Fibroblast of skin of scalp (primary cell): ENCODE measurements at places on chromosomes 1 and 21.
A peak's percentile ranks its signal among the peaks of the same experiment; 100 is the strongest.

GRCh38 chr1:39370602-39371001, 120.8 kb upstream of the BMP8A start:
- peak; percentile 46 for DNase-seq

DNA sequence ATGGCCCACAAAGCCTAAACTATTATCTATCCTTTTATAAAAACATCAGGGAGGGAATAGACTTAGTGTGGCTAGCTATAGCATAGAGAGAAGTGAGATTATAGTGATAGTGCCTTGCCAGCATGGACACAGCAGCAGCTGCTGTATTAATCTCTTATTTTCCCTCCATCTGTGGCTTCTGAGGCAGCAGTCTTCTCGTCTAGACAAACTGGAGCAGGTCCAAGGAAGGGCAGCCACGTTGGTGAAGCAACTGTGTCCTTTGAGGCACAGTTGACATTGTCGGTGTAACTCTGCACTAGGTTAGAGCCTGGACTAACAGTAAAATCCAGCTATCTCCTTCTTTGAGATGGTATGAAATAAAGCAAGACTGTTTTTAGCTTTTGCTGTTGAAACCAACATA, 131.3 kb downstream of the CACHD1 start:
- DNase-seq, result no peak

GRCh38 chr1:201298396-201299381, 15.4 kb downstream of the PKP1 start:
- DNase-seq, result no peak

DNA sequence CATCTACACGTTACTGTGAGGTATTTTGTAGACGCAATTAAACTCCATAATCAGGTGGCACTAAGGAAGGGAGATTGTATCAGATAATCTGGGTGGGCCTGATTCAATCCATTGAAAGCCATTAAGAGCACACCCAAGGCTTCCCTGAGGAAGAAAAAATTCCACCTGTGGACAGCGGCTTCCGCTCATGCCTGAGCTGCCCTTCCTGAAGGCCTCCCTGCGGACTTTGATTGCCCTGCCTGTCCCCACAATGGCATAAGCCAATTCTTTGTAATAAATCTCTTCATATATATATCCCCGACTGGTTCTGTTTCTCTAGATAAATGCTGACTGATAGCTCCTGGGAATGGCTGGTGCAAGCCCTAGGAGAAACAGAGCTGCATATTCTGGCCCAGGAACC, 138.3 kb downstream of the TGFBR3 start:
- DNase-seq, result no peak

DNA sequence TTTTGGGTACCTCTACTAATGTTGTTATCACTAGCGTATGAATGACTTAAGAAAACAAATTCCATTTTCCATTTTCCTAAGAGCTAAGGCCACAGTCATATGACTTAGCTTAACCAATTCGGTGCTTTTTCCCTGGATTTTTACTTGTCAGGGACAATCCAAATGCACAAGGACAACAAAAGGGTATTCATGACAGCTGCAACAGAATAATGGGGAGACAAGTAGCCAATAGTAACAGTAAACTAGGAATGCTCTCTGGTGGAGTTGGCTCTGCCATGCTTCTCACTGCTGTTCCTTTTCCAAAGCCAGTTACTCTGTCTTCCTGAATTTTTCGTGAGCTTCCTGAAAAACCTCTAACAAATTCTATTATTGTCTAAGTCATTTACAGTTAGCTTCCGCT, 52.9 kb downstream of the LRRIQ3 start:
- DNase-seq, result no peak

- no peak for DNase-seq
Observed at GRCh38 chr1:1529321-1529720, 11.1 kb downstream of the TMEM240 start.

DNA sequence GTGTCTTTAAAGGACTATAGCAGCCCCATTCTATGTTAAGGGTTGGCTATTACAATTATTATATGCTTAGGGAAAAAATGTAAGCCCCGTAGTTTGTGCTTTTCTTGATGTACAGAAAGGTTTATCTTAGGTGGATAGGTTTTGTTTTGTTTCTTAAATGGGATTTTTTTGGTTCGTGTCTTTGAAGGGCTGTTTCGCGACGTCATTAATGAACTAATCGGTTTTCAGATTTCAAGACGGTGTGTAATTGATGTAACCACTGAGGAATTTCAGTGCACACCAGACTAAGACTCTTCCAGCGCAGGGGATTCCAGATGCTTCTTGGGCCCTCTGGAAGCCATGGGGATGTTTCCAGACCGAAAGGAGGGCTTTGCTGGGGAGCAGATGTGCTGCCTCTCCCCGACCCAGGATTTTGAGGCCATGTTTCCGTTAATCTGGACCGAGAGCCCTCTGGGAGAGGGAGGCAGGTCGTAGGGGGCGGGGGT, 4.8 kb upstream of the SIM2 start:
- DNase-seq, result no peak

- no peak for DNase-seq
Observed at GRCh38 chr1:167856711-167857418, 57.1 kb downstream of the ADCY10 start.

- no peak for DNase-seq
Observed at GRCh38 chr1:232218955-232219865, 410.7 kb downstream of the SIPA1L2 start.

GRCh38 chr1:117930484-117930883, 945 bp downstream of the WDR3 start:
- no peak for DNase-seq

DNA sequence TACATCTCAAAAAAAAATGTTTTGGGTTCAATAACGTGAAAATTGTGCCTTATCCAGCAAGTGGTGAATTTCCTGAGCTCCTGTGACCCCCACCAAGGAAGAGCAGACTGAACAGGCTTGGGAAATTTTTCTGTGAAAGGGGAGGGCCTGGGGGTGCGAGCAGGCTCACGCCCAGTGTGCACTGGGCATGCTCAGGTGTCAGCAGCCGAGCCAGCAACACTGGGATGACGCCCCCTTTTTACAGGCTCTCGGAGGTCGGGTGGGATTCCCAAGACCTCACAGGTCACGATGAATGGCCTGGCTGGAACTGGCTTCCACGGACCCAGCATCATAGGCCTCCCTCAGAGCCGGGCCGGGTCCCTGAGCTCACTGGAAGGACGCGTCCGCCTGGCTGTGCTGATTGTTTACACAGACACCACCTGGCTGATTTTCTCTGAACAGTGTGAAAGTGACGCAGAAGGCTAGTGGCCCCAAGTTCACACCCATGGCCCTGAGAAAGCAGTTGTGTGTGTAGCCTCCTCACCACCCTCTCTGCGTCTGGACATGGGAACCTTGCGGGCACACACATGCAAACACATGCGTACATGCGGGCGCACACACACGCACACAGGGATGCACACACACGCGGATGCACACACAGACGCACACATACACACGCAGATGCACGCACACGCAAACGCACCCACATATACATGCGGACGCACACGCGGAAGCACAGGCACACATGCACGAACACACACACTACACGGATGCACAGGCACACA, 9.2 kb downstream of the CSTB start:
- no peak for DNase-seq

DNA sequence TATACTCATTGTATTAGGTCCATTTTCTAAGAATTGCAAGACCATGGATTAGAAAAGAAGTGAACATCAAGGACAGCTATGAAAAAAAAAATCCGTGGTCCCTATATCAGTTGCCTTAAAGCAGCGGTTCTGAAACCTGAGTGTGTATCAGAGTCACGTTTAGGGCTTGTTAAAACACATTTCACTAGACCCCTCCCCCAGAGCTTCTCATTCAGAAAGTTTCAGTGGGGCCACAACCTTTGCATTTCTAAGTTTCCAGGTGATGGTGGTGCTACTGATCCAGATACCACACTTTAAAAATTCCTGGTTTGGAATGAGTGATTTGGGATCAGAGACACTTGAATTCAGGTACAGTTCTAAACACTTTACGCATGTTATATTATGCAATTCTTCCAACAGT, 96.1 kb upstream of the PRMT6 start:
- DNase-seq, result no peak

DNA sequence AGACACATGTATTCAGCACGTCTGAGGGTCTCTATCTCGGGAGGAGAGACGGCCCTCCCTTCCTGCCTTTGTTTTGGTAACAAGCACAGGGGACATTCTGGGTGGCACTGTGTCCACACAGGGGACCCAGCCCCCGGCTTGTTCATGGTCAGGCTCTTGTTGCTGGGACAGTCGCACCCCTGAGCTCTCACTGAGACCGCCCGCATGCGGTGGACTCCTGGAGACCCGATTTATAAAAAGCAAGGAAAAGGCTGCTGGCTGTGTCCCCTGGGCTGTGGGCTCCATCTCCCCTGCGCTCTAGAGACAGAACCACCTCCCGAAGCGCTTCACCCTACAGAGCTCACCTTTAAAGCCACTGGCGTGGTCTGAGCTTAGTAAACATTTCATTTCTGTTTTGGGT, 103.4 kb downstream of the WDR4 start:
- DNase-seq, result no peak

DNA sequence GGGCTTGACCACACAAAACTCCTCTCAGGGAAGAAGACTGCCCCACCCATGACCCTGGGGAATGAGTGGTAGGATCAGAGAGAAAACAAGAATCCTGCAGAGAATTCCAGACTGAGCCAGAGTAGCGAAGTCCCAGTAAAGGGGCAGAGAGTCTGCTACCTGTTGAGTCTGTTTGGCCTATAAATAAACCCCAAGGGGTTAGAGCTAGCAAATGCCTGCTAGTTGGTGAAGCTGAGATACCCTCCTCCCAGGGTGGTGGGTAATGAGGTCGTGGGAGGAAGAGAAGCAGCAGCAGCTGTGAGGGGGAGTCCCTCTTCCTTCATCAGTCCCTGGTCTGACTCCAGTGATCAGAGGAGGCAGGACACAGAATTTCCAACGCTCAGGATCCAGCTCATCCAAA, 2.5 kb downstream of the TRAF3IP3 start:
- DNase-seq, result no peak

GRCh38 chr1:54995835-54996234, 2.9 kb upstream of the BSND start:
- no peak for DNase-seq

DNA sequence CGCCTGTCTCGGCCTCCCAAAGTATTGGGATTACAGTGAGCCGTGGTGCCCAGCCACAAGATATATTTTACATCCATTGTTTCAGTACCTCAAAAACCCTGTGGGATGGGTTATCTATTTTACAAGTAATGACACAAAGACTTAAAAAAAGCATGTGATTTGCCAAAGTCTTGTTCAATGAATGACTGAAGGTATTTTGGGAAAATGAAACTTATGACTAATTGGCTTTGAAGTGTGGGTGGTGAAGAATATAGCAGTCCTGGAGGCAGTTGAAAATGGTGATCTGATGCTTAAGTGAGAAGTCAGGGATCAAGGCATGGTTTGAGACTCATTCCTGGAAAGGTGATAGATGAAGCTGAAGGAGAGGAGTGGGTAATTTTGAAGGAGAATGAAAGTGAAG, 3.0 kb downstream of the SWT1 start:
- no peak for DNase-seq

GRCh38 chr1:232472485-232473041, 157.4 kb downstream of the SIPA1L2 start:
- peak; percentile 76 for DNase-seq

- no peak for DNase-seq
Observed at GRCh38 chr1:213366141-213366831, 315.2 kb downstream of the RPS6KC1 start.

GRCh38 chr1:206717674-206717989, 32.9 kb downstream of the MAPKAPK2 start:
- DNase-seq, result no peak

- no peak for DNase-seq
Observed at GRCh38 chr21:17758683-17759082, 60.5 kb downstream of the C21orf91 start.

- DNase-seq, result no peak
Observed at GRCh38 chr21:15893902-15894301, 164.1 kb downstream of the USP25 start.

DNA sequence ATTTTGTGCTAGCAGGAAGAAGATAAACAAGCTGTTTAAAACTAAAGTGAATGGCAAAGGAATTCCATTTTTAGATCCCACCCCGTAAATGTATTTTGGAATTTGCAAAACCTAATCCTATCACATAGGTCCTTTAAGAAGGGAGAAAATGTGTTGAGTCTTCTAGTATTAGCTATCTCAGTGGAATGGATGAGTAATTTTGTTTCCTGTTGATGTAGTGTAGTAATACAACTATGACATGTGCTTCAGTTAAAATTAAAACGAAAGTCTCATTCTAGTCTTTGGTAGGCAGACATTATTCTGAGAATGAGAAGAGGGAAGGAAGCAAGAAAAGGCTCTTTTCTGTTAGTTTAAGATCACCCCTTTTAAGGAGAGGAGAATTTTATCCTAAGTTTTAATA, 265.9 kb upstream of the C1orf105 start:
- peak; percentile 90 for DNase-seq

- DNase-seq, result peak; percentile 54
Observed at GRCh38 chr1:21508580-21509350, 458 bp upstream of the ALPL start.

GRCh38 chr1:79059341-79059740, 52.8 kb upstream of the ADGRL4 start:
- DNase-seq, result peak; percentile 22

- peak; percentile 88 for DNase-seq
Observed at GRCh38 chr1:85307987-85308832, 31.8 kb upstream of the BCL10 start.

- no peak for DNase-seq
Observed at GRCh38 chr1:159646687-159647086, 59.1 kb downstream of the APCS start.

- DNase-seq, result peak; percentile 58
Observed at GRCh38 chr1:155472491-155473083, 90.0 kb downstream of the ASH1L start.
